ENCODE measurements at places on chromosomes 5 and 9.

GRCh38 chr5:126368239-126368812 is 54.9 kb upstream of the GRAMD2B start:
- no peak for DNase-seq

GRCh38 chr9:13614060-13614459 is 334.6 kb upstream of the MPDZ start:
- DNase-seq: no peak

DNA sequence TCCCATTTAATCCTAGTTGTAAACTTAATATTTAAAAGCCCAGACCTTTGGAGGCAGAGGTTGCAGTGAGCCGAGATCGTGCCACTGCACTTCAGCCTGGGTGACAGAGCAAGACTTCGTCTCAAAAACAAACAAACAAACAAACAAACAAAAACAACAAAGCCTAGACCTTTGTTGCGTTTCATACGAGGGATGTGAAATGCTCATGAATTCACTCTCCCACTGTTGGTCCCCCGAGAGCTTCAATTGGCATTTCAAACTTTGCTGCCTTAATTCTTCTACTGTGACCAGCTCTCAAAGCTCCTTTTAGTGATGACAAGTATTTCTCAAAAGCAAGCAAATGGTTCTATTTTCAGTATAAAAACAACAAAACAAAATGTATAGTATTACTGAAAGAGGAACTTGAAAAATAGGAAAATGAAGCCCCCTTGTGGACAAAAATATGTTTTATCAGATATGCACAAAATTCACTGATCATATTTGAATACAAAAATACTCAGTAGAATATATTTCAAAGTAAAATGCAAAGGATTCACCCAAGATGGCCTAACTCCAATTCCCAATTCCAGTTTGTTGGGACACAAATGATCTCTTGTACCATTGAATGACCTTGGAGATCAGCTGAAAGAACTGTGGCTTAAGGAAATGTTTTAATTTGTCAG is 140.4 kb downstream of the ESM1 start:
- DNase-seq: peak; percentile 24

- DNase-seq: no peak
Observed at GRCh38 chr5:17846496-17846895, 212.2 kb downstream of the TAF11L14 start.

DNA sequence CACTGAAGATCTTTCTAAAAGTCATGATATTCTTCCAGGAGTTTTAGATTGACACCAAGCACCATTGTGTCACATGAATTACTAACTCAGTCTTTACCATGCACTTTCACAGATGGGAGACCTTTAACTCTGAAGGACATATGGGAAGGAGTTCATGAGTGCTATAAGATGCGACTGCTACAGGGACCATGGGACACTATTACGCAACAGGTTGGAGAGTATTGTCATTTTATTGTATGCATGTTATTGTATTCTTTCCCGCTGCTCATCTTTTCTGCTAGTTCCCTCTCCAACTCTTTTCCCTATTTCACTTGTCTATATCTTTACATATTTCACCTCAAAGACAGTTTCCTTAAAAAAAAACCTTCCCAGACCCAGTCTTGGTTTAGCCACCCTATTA is 99.8 kb downstream of the RPS23 start:
- no peak for DNase-seq

GRCh38 chr9:71552480-71552879 is 215.8 kb downstream of the CEMIP2 start:
- no peak for DNase-seq

DNA sequence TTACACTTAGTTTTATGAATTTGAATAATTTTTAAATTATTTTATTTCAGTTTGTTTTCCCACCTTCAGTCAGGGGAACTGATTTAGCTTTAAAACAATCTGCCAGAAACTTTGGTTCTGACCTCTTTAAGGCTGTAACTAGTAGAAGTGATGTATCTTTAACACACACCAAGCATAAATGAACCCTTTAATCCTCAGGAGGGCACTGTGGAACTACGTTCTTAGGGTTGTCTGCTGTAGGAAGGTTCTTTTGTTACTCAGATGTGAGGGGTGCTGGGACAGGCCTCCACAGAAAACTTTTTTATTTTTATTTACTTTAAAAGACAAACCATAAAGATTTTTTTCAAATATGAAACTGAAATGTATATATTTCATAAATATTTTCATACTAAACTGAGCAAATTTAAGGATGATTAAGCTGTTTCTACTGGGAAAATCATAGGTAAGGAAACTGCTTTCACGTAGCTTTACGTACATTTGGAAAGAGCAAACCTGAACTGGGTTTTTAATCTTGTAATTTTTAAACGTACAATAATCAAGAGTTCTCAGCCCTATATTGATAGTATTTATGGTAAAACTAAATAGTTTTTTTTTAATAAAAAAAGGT is 5.3 kb downstream of the KLF4 start:
- peak; percentile 47 for DNase-seq

- DNase-seq: no peak
Observed at GRCh38 chr5:119063579-119064379, 7.1 kb upstream of the DMXL1 start.

- DNase-seq: no peak
Observed at GRCh38 chr5:5398071-5398470, 24.4 kb upstream of the ICE1 start.

DNA sequence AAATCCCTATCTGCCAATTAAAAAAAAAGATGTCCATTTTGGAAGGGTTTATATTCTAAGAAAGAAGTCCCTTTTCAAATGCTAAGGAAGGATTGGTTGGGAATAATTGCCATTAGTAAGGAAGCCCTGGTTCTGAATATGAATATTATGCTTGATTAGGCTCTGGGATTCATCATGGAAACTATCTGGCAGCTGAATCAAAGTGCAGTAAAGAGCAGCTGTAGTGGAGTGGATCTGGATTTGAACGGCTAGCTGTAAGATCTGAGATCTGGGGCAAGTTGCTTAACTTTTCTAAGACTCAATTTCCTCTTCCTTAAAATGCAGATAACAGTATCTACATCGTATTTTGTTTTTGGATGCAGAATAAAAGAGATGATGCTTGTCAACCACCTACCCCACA is 10.5 kb downstream of the IL12B start:
- DNase-seq: no peak

GRCh38 chr5:80149161-80149609 is 106.7 kb downstream of the SERINC5 start:
- DNase-seq: no peak

- DNase-seq: no peak
Observed at GRCh38 chr5:176406436-176407052, 9.8 kb downstream of the CLTB start.

- no peak for DNase-seq
Observed at GRCh38 chr5:113245427-113246225, 189.2 kb downstream of the TSSK1B start.

DNA sequence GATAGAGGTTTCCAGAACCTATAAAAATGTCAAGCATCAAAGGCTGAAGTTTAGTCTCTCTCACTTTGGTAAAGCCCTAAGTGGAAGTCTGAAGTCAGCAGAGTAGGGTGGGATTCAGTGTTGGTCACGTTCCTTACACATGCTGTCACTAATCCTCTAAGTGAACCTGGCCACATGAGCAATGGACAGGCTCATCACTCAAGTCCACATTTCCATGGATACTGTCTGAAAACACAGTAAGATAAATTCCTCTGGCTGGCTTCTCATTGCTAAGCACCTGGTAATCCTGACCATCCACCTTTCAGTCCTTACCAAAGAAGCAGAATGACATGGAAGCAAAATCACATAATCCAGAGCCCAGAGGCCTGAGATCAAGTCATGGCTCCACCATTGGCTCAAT is 43.8 kb downstream of the GNA14 start:
- no peak for DNase-seq

GRCh38 chr9:122107291-122107805 is 14.2 kb upstream of the TTLL11 start:
- DNase-seq: no peak

- DNase-seq: peak; percentile 40
Observed at GRCh38 chr5:109191153-109191558, 218.6 kb downstream of the PJA2 start.

DNA sequence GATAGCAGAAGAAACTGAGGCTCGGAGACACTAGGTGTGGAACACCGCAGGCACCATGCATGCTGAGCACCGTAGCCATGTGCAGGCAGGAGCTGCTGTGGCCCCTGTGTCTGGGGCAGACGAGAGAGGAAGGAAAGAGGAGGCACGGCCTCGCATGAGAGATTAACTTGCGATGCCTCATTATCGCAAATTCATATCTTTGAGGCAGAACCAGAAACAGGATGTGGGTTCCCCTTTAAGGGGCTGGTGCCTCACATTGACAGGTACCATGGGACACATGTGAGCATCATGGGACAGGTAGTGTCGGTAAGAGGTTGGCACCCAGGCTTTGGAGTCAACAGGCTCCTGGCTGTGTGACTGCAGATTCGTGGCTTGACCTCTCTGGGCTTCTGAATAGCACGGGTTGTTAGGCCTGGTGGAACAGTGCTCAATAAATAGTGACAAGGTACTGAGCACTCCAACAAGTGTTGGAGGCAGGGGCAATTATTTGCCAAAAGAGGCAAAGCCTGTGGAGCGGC is 40.8 kb downstream of the NAIF1 start:
- no peak for DNase-seq

- DNase-seq: no peak
Observed at GRCh38 chr5:79285833-79286232, 49.9 kb downstream of the JMY start.

- no peak for DNase-seq
Observed at GRCh38 chr5:38601133-38601862, 44.9 kb upstream of the LIFR start.

GRCh38 chr5:172833686-172834414 is at the start of gene ERGIC1:
TSS of gene ERGIC1 (plus strand) at chr5:172834251. CDS start at chr5:172834414, 163 bp downstream.
- peak; percentile 95 for DNase-seq

All from AG20443 (cell line).